Posterior vena cava (tissue), 2 donors: ENCODE measurements at places on chromosomes 5 and 9. TPM values are rescaled to one million over a fixed set of nuclear protein-coding genes. Genes with fewer than 3 reads are reported as not detected.

DNA sequence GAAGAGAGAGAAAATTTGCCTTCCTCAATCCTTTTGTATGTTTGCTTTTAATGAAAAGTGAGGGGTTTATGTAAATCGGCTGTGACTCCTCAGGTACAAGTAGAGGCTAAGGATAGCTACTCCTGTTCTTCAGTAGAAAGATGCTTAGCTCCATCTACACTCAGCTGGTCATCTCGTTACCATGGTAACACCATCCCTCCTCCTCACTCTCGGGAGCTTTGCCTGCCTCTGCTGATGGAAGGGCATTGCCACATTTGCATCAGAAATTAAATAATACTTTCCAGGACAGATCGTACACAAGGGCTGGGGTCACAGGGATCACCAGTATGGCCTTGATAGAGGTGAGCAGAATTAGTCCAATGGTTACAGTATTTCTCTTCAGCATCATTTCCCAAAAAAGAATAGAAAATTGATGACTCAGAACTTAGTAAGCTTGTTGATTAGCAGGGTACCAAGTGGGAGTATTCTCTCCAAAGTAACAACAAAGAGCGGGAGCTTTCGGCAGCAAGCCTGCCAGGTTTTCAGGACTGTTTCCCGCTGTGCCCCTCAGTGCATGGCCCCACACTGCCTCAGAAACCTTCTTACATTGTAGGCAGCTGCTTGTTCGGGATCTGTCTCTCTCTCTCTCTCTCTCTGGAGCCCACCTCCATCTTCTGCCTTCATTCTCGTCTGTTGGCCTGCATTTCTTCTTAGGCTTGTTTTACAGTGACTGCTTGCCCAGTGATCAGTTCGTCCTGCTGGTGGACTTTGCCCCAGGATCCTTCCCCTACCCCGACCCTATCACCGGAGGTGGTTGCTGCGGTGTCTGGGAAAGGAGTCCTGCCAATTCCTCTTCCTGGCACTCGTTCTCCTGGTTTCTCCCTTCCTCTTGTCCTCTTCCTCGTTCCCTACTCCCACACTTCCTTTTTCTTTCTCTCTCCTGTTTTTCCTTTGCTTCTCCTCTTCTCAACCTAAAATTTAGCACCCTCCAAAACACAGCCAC, 51.9 kb upstream of the SNAPC3 start:
- no peak for DNase-seq

DNA sequence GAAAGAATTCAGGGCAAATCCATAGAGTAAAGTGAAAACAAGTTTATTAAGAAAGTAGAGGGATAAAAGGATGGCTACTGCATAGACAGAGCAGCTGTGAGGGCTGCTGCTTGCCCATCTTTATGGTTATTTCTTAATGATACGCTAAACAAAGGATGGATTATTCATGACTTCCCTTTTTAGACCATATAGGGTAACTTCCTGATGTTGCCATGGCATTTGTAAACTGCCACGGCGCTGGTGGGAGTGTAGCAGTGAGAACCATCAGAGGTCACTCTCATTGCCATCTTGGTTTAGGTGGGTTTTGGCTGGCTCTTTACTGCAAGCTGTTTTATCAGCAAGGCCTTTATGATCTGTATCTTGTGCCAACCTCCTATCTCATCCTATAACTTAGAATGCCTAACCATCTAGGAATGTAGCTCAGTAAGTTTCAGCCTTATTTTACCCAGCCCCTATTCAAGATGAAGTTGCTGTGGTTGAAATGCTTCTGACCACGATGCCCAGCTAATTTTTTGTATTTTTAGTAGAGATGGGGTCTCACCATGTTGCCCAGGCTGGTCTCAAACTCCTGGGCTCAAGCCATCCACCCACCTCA, 42.1 kb downstream of the RFK start:
- DNase-seq: no peak

DNA sequence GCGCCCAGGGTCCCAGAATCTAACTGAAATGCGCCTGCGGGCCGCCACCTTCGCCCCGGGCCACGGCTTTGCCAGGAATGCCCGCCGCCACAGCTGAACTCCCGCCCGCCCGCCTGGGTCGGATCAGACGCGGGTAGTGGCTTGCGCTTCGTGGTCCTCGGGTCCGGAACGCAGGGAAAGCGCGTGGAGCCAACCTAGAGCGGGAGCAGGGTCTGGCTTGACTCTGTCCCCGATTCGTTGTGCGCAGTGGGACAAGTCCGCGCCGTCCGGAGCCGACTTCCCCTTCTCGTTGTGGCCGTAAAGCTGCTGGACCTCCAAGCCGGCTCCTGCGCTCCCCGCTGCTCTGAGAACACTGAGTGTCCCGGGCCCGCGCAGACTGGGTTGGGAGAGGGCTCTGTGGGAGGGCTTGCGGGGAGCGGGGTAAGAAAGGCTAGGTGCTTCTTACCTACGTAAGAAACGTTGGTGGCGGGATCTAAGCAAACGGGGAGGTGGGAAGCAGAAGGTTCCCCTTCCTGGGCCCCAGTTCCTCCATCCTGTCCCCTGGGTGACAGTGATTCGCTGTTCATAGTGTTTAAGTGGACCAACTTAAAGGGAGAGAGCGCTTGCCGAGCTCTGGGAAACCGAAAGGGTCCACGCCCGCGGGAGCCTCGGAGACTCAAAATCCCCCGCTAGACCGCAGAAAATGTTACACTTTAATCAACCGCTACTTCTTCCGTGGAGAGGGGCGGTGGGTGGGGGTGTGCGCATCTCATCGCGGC, 4.4 kb upstream of the FOXE1 start:
- DNase-seq: peak; percentile 90

GRCh38 chr9:134205672-134206310, 41.4 kb upstream of the RNU6ATAC start:
- DNase-seq: peak; percentile 94

- no peak for DNase-seq
Measured at GRCh38 chr5:143055596-143056338, 285.6 kb downstream of the ARHGAP26 start.

DNA sequence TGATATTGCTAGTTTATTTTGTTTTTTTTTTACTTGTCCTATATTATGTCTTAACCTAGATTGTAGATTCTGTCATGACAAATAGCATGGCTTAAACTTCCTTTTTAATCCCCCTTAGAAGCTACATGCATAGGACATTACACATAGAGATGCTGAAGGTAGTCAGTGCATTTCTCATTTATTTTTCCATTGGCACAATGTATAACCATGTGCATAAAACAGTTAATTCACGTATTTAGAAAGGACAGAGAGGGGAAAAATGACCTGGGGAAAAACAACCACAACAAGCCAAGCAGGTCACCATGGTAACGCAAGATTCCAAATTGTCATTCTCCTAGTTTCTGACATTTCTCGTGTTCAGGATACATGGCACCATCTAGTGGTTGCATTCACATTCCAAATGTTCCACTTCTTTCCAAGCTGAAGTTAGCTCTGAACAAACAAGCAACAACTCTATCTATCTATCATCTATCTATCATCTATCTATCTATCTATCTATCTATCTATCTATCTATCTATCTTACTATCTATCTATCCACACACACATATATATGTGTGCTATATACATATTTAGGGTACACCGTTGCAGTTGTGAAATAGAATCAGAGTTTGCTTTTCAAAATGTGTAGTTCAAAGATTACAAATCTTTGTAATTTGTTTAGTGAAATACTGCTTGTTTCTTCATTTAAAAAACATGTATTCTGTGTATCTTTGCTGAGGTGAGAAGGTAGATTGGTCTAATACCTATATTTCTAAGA, 487.2 kb upstream of the ST8SIA4 start:
- no peak for DNase-seq

DNA sequence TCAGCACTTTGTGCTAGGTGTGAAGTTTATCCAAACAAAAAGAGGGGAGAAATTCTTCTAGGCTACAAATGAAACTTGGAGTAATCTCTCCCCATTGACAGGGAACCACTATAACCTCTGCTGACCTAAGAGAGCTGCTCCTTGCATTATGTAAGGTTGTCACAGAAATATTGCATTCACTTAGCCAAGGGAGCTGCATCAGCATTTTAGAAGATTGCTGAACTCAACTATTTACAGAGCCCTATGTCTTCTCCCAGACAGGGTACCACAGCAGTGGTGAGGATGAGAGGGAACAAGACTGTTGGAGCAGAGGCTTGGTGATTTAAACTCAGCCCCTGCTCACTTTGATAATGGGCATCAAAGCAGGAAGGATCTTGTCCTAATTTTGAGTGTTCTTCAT, 362.0 kb downstream of the TMEM38B start:
- DNase-seq: no peak

GRCh38 chr9:85155352-85155751, 485.8 kb downstream of the NTRK2 start:
- DNase-seq: no peak

GRCh38 chr9:131276094-131276888, at the start of gene FAM78A:
FAM78A (minus strand) TSS chr9:131276510; CDS start chr9:131276179, 331 bp downstream.
- no peak for DNase-seq

DNA sequence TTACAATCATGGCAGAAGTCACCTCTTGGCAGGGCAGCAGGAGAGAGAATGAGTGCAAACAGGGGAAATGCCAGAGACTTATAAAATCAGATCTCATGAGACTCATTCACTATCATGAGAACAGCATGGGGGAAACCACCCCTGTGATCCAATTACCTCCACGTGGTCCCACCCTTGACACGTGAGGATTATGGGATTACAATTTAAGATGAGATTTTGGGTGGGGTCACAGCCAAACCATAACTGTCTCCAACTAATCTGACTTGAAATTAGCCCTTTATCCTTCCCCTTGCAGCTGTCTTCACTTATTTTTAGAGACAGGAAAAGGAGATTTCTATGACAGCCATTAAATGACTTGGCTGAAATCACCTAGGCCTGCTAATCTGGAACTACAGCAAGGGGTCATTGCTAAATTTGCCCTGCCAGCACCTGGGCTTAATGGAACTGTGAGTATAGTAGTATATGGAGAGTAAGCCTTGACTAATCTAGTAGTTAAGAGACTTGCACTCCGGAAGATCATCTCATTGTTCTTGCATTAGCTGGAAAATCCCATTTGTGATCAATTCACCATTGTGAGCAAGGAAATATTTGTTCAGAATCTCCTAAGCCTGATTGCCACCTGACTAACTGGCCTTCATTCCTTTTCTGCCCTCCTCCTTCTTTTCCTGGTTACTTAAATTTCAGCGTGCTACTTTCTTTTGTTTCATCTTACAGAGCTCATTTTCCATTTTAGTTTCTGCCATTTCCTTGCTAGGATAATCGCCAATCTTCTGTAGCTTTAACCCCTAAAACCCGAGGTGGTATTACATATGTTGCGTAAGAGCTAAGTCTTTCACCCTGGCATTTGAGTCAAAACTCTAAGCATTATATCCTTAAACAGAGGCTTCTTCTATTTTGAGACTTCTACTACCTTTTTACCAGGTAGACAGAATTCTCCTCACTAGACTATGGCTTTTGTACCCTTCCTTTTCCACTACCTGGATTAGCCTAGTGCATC, 65.3 kb upstream of the RUSC2 start:
- DNase-seq: no peak

DNA sequence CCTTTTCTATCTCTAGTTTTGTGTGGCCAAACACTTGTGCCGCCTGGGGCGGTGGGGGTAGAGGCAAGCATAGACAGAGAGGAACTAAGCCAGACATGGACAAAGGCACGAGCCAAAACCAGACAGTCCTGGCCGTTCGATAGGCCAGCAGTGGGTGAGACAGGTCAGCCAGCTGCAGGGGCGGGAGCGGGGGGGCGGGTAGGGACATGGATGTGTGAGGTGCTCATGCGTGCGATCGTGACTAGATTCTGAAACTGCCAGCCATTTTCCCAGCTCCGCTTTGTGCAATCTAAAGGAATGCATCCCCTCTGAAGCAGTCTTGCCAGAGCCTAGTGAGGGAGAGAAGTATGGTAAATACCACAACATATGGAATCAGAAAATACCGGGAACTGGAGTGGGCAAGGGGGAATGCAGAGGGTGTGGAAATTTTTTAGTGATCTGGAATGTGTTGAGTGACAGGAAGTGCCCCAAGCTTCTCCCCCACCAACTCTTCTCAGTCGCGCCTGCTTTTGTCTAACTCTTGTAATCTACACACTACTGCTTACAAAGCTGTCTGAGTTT, 111.9 kb downstream of the NR6A1 start:
- DNase-seq: peak; percentile 91

DNA sequence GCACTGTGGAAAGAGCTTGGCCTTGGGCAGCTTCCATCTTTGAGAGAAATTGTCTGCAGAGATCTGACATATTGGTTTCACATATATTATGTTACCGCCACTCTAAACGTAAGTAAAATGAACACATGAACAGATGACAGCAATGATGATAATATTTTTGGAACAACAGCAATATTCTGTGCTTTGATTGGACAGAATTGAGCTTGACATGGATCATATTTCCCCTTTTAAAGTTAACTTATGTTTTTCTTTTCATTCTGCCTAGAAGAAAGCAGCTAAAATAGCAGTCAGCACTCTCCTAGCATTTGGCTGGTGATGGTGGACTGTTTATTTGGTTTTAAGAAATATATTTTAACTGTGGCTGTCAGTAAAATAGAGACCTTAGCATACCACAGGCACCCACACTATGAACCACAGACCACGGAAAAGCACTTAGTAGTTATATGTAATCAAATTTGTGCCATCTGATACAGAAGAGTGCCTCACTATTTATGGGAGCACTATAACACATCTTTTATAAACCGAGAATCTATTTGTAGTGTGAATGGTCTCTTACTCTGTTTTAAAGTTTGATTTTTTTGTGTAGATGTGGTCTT, 1.8 kb upstream of the CFAP95 start:
- DNase-seq: no peak

- no peak for DNase-seq
Measured at GRCh38 chr5:158511454-158511853, 588.3 kb downstream of the EBF1 start.

DNA sequence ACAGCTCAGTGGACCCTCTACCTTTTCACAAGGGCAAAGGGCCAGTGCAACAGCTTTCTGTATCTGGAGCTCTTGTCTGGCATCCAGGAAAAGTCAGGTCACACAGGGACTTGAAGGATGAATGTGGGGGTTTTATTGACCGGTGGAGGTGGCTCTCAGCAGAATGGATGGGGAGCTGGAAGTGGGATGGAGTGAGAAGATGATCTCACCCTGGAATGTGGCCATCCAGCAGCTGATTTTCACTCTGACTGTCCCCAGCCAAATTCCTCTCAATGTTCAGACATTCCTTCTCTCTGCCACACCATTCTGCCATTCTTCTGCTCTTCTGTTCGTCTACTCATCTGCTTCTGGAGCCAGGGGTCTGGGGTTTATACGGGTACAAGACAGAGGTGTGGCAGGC, 1119.9 kb downstream of the TAF11L14 start:
- no peak for DNase-seq

- no peak for DNase-seq
Measured at GRCh38 chr5:150598006-150598405, 42.5 kb upstream of the SYNPO start.

- DNase-seq: no peak
Measured at GRCh38 chr5:180670586-180671359, 21.4 kb upstream of the FLT4 start.

- no peak for DNase-seq
Measured at GRCh38 chr9:88657893-88658292, 122.9 kb downstream of the NXNL2 start.

HMCN2 gene
- total RNA-seq: 224 TPM

NEURL1B gene
- 32.9 TPM for total RNA-seq

NR5A1 gene
- total RNA-seq: 0.14 TPM

ARL14EPL gene
- total RNA-seq: not detected

SLC36A3 gene
- not detected for total RNA-seq

APBA1 gene
- total RNA-seq: 8.9 TPM

TTC23L gene
- total RNA-seq: not detected

PCDHB15 gene
- 3.8 TPM for total RNA-seq
